Type B pancreatic cell (in vitro differentiated cells): ENCODE measurements at places on chromosomes 4 and X. TPM values are rescaled to one million over a fixed set of nuclear protein-coding genes. Genes with fewer than 3 reads are reported as not detected.

DNA sequence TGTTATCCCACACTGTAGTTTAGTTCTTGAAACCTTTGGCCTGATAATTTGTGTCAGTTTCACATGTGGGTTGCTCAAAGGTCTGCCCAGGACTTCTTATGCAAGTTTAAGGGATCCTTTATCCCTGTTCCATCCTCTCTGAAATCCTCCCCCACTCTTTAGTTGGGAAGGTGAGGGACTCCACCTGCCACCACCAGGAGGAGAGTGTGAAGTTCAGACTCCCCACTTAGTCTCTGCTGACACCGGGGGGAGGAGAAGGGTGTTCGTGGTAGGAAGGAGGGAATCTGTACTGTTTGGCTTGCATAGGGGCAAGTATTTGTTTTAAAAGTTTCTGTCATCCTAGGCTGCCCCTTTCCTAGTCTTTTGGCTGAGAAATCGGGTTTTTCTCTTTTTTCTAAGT lies 211.8 kb downstream of the PPP4R3C start:
- H3K36me3 ChIP-seq = no peaks in the 10 kb centered on the region
- no peaks in the 10 kb centered on the region for H3K27me3 ChIP-seq
- no peak for DNase-seq

GRCh38 chr4:188492886-188493285 lies 353.6 kb downstream of the TRIML1 start:
- H3K27ac ChIP-seq = no peak overlapping the region
- DNase-seq = no peak
- H3K27me3 ChIP-seq = peaks cover 52% of the 10 kb centered on the region
- no peak overlapping the region for H3K4me3 ChIP-seq
- no peaks in the 10 kb centered on the region for H3K36me3 ChIP-seq

DNA sequence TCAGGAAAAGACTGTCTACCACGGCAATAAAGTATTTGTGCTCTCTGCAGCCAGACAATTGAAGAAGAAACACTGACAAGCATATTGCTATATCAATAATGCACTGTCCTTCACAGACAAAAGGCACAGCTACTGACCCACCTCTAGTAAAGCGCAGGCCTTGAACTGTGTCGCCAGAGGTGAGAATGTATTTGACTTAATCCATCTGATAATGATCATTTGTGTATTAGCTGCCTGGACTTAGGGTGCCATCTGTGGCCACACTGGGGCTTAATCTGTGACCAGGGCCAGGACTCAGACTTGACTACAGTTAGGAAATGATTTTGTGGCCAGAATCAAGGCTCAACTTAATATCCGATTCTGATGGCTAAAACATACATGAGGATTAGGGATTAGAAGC lies 260.4 kb downstream of the SMARCA1 start:
- no peaks in the 10 kb centered on the region for H3K27me3 ChIP-seq
- H3K4me1 ChIP-seq = no peaks in the 10 kb centered on the region
- no peak overlapping the region for H3K4me3 ChIP-seq

TMPRSS11D gene
- not detected in 2 replicates for total RNA-seq

ENAM gene
- 0.17 and 0.41 TPM in 2 replicates for total RNA-seq

CYBB gene
- 0.17 TPM in 2 replicates for total RNA-seq

CXCL3 gene
- total RNA-seq = 5.2 and 5.9 TPM in 2 replicates
